ENCODE measurements at places on chromosomes 5 and 9. TPM values are rescaled to one million over a fixed set of nuclear protein-coding genes. Genes with fewer than 3 reads are reported as not detected.

Gene ANKDD1B
- total RNA-seq, result 0.49 TPM

Gene SPOCK1
- total RNA-seq, result not detected

Gene FOXD4L6
- total RNA-seq, result not detected

DNA sequence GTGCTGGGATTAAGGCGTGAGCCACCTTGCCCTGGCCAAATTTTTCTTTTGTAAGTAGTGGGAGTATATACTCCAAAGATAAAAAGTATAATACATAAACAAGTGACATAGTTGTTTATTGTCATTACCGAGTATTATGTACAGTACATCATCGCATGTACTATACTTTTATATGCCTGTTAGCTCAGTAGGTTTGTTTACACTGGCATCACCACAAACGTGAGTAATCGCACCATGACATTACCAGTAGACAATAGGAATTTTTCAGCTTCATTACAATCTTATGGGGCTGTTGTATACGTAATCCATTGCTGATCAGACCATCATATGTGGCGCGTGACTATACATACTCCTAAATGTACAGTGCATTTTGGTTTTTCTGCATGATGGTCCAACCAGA lies 9.8 kb downstream of the SECISBP2 start:
- DNase-seq, result no peak

DNA sequence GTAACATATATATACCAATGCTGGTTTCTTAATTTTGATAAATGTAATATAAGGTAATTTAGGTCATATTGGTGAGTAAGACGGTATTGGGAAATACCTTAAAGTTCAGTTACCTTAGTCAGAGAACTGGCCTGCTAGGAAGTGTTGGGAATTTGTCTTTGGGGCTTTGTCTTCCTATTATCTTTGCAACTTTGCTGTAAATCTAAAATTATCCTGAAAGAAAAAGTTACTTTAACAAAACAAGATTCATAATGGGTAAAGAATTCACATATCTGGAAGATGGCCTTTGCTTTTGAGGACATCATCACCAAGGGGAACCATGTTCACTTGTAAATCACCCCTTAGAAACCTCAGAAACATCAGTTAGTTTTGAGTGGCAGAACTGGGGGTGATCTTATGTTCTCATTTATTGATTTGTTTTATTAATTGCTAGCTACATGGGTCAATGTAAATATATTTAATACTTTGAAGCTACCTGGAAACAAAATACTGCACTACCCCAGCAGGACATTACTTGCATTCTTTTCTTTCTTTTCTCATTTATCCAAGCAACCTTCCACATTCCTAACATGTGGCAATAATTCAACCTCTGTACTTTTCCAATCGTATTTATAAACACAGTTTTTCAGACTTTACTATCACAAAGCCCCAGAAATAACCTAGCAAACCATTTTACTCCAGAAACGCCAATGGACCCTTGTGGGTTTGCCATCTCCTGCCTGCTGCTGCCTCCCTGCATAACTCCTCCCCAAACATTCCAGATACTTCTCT lies 41.4 kb downstream of the GLIS3 start:
- DNase-seq, result no peak

GRCh38 chr9:126203313-126203712 lies 123.3 kb upstream of the MVB12B start:
- DNase-seq, result no peak

DNA sequence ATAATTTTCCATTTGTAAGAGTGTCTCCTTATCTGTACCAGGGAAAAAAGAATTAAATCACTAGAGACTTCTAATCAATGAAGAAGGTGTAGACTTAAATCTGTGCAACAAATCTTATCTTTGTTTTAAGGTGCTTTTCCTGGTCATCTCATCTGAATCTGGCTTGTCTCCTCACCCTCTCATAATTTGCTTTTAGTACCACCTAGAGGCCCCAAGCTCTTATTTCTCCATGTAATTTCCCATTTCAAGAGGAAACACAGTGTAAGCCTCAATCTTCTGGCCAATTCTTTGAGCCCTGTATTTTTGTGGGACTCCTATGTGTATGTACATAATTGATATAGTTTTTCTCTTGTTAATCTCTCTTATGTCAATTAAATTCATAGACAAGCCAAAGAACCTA lies 1975.3 kb upstream of the CDH6 start:
- no peak for DNase-seq

All from naive thymus-derived CD8-positive, alpha-beta T cell (primary cell).